ENCODE measurements at places on chromosomes 3 and 15.

DNA sequence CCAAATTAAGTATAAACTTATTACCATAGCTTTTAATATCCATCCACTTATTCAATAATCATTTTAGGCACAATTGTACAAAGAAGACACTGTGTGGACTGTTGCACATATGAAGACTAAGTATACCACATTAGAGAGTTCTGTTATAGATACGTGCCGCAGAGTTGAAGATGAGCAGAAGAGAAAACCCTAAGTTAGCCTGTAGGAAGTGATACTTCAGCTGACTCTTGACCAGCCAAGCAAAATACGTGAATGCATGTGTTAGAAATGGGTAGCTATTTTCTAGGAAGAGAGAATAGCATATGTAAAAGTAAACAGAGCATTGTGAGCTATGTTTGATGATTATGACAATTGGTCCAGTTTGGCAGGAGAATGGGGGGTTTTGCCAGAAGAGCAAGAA is 272.0 kb upstream of the ATP11B start:
- DNase-seq = no peak

- no peak for DNase-seq
Measured at GRCh38 chr3:101484805-101485620, 28.0 kb downstream of the SENP7 start.

- DNase-seq = no peak
Measured at GRCh38 chr3:127614928-127615589, 13.9 kb upstream of the PODXL2 start.

DNA sequence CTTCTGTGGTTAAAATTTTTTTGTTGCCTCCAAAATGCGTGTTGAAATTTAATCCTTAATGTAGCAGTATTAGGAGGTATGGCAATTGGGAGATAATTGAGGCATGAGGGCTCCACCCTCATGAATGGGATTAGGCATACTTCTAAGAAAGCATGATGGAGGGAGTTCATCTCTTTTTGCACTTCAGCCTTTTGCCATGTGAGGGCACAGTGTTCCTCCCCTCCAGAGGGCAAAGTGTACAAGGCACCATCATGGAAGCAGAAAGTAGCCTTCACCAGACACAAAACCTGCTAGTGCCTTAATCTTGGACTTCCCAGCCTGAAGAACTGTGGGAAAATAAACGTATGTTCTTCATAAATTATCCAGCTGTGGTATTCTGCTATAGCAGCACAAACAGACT is 429.5 kb downstream of the ZIC1 start:
- DNase-seq = no peak

DNA sequence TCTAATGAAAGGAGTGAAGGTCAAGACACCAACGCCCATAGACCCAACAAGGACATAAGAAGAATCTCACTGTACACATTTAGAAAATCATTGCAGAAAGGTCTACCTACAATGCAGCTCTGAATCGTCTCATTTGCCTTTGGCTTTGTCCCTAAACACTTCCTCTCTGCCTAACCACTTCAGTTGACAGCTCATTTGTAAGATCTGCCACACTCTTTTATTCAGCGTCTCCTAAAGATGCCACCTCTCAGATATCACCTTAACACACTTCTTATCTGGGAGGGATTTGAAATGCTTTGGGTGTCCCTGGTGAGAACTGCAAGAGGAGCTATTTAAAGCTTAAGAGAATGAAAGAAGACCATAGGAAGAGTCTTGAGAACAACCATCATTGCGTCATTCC is 38.7 kb downstream of the RAB27A start:
- no peak for DNase-seq

DNA sequence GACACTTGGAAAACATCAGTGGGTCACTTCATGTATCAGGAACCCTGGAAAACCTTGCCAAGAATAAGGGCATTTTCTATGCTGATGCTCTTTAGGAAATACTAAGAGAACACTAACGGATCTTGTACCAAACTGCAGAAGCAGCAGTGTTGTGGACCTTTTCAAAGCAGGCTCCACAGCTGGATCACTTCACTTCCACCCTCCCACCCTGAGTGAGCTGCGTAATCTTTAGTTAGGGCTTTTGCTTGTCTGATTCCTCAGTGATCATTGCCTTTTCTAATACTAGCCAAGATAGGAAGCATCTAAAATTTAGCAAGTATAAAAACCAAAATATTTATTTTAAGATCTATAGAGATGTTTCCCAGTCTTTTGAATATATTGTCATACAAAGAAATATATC is 229.0 kb downstream of the EPHA6 start:
- DNase-seq = no peak

DNA sequence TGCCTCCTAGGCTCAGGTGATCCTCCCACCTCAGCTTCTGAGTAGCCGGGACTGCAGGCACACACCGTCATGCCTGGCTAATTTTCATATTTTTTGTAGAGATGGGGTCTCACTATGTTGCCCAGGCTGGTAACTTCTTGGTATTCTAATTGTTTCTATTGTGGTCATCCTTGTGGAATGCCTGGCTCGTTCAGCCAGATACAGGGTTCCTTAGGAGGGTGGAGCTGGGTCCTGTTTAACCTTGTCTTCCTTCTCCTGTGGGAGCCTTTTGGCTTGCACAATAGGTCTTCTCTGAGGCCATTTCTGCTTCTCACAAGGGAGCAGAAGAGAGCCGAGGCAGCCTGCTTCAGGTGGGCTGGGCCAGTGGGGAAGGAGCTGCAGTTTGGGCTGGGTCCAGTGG is 15.7 kb downstream of the PLEKHO2 start:
- DNase-seq = no peak

- no peak for DNase-seq
Measured at GRCh38 chr3:243356-243725, 46.8 kb downstream of the CHL1 start.

- no peak for DNase-seq
Measured at GRCh38 chr3:197447057-197447456, 108.7 kb downstream of the BDH1 start.

GRCh38 chr3:55965776-55966175 is 478.7 kb upstream of the WNT5A start:
- DNase-seq = no peak

GRCh38 chr15:27741226-27741860 is 357.8 kb downstream of the OCA2 start:
- DNase-seq = no peak

Data from activated B cell treated with CpG ODN at 0.5 μM for 24 hours (primary cell).